ENCODE measurements at places on chromosomes 3 and 15.

DNA sequence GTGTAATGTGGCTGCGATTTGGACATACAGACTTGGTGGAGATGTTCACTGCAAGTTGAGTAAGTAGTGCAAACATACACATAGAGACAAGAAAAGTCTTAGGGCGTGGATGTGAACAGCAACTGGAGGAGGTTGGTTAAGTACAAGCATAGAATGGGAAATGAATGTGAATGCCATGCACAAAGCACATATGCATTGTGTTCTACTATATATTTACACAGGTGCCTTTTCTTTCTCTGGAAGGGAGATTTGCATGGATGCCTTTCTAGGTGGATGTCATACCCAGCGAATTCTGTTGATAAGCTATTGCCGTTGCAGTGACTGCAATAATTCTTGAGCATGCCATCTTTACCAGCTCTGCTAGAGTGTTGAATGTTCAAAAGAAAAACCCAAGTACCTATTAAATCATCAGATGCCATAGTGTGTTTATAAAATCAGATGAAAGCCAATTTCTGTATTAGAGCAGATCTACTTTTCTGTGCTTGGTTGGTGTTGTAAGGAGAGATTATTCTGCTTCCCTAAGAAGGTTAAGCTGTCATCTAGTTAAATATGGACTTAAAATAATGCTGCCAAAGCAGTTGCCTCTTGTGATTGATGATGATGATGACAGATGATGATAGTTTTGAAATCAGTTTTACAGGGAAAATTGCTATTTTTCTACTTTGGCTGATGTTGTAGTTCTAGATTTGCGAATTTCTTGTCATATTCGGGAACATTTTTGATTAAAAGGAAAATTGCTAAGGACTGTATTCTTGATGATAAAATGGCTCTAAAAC is 148.4 kb downstream of the CNTN4 start:
- no peak for DNase-seq

DNA sequence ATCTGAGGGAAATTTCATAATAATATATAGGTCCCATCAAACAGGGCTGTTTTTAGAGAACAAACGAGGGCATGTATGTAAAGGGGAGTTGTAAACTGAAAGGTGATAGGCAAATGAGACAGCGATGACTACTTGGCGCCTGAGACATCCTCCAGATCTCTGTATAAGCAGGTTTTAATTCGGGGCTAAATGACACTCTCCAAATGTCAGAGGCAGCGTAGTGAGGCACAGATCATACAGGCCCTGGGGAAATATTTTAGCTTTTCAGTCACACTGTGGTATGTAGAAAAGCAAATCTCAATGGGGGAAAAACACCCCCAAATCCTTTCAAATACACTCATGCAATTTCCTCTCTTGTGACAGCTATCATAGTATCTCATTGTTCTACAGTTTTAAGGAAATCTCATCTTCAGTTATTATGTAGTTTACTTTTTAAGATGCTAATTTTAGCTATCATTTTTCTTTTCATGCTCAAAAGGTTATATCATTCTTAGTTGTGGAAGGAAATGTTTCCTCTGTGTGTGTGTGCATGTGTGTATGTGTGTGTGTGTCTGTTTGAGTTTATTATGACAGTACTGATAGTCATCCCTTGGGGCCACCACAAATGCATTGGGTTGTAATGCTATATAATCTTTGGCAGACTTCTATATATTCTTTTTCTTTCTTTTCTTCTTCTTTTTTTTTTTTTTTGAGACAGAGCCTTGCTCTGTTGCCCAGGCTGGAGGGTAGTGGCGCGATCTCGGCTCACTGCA is 1.1 kb downstream of the TPRG1 start:
- no peak for DNase-seq

- DNase-seq, result no peak
Measured at GRCh38 chr3:63580151-63580550, 72.3 kb upstream of the SNTN start.

DNA sequence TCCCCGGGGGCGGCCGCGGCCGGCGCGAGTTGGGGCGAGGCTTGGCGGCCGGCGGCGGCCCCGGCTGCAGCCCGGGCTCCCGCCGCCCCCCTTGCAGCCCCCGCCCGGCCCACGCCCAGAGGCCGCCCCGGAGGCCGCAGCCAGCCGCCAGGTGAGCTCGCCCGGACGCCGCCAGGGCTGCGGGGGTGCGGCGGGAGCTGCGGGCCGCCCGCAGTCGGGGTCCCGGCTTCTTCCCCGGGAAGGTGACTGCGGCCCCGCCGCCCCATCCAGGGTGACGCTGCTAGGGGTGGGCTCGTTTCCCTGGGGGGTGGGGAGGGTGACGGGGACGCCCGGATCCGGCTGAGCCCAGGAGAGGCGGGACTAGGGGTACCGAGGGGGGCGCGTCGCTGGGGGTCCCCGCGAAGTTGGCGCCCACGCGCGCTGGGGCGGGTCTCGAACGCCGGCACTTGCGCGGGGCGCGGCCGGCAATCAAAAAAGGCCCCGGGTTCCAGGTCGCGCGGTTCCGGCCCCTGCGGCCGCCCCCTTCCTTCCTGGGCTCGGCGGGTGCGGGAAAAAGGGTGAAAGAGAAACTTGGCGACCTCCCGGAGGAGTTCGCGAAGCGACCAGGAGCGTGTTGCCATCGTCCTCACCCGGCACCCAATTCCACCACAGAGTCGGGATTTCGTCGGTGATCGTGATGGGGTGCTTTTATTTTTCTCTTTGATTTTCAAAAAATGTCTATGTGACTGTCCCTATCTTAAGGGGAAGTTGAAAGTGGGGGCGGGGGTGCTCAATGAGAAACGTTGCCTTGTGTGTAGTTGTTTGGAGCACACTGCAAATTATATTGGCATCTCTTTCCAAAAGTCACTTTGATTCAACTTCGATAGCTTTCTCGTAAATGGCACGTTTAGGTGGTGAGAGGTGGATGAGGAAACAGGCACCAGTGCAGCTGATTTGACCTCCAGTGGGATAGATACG is 619 bp downstream of the ATXN7 start:
- peak; percentile 44 for DNase-seq

- no peak for DNase-seq
Measured at GRCh38 chr3:152430223-152431002, 161.7 kb downstream of the MBNL1 start.

GRCh38 chr15:31078471-31078870 is 23.1 kb downstream of the TRPM1 start:
- no peak for DNase-seq

DNA sequence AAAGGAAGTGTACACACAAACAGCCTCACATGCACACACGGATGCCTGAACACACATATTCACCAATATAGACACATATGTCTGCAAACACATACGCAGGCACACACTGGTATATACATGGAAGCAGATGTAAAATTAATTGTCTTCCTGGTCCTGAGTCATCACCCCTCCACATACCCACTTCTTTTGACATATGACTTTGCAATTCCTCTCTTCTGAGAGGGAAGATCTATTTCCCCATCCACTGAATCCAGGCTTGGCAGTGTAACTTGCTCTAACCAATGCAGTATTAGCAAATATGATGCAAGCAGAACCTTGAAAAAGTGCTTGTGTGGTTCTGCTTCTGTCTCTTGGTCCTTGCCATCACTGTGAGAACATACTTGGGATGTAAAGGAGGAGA is 76.8 kb upstream of the HRH1 start:
- no peak for DNase-seq

DNA sequence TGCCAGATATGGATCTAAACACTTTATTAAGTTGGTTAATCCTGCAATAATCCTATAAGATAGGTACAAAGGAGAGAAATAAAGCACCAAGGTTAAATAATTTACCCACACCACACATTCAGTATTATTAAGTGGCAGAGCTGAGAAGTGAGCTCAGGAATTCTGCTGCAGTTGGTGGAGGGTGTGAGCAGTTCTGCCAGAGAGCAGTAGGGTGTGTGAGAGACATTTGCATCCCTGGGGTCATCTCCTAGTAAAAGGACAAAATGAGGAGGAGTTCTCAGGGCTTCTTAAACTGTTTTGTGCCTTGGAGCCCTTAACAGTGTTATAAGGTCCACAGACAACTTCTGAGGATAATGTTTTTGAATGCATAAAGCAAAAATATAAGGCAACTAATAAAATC is 484.5 kb downstream of the TAFA4 start:
- no peak for DNase-seq

DNA sequence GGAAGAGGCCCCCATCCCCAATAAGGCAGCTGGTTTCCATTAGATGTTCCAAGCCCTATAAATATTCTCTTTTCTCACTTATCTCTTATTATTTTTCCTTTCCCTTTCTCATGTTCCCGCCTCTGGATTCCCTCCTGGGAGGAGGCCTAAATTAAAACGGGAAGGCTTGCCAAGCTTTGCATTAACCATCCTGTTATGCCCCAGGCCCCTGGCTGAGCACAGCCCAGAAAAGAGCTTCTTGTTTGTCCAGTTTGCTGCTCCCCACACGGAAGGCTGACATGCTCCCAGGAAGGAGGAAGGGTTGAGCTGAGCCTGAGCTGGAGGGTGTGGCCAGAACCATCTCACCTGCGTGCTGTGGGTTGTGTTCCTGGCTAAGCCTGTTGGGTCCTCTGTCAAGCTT is 63.1 kb upstream of the BOC start:
- no peak for DNase-seq

DNA sequence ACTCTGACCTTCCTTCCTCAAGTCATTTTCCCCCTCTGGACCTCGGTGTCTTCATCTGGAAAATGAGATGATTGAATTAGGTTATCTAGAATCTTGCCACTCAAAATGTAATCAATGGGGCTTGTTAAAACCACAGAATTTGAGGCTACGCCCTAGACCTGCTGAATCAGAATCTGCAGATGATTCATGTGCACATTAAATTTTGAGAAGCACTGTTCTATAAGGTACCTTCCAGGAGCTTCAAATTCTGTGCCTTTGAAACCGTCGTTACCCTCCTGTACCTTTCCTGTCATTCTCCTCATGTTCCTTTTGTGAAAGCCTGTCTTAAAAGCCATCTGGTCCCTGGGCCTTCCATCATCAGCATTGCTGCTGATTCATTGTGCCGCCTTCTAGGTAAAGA is 172.4 kb upstream of the TOPAZ1 start:
- no peak for DNase-seq

- peak; percentile 63 for DNase-seq
Measured at GRCh38 chr3:123559040-123559861, 25.6 kb downstream of the HACD2 start.

- no peak for DNase-seq
Measured at GRCh38 chr3:176873261-176873660, 324.0 kb downstream of the TBL1XR1 start.

DNA sequence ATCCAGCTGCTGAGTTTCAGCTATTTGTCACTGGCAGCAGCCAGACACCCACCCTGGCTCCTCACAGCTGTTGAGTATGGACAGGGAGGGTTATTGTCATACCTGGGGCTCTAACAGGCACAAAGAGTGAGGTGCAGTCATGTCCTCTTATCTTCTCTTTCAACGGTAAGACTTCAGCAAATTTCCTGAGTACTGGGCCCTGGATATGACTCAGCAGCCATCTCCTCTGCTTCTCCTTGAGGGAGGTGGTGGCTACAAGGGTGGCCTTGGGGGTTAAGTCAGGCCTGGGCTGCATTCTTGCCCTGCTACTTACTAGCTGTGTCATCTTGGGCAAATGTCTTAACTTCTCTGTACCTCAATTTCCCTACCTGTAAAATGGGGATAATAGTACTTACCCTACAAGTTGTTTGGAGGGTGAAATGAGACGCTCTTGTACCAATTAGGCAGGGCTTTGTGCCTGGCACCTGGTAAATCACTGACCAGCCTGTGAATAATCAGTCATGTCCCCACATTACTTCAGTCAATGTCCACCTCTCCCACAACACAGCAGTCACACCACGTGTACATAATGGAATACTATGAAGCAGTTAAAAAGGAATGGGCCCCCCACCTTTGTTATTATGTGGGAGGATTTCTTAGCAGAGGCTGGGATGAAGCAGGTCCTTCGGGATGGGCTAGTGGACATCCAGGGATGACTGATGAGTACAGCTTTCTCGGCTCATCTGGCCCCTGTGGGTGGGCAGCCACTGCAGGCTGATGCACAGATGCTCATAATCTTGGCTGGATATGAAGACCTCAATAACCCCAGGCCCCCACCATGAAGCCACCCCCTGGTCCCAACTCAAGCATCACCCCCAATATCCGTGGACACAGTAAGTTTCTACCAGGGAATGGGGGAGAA is 528.8 kb downstream of the SHQ1 start:
- no peak for DNase-seq

DNA sequence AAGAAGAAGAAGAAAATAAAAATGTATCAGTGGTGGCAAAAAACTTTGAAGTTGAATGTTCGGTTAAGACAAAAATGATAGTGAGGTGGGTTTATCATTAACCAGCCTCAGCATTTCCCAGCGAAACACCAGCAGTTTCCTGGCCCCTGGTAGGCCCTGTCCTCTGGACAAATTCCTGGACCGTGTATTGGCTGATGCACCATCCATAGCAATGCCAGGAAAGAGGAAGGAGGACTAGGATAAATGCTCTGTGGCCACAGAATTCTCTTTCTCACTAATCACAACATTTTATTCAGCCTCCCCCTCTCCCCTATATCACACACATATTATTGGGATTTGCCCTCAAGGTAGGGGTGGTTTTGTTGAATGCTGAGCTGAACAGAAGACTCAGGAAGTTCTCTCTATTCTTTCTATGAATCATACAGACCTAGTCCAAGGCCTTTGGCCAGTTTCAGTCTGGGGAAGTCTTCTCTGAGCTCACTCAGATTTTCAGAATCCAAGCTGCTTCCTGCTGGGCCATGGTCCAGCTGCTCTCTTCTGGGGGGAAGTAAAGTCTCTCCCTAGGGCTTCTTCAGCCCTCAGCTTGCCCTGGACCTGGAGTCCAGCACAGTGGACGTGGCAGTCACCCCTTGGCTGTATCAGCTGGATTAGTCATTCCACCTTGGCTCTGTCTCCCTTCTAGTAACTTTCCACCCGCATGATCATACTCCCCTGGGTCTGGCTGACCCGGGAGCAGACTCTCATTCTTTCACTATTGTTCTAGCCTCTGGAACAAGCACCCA is 27.6 kb downstream of the SLC28A1 start:
- DNase-seq, result no peak

DNA sequence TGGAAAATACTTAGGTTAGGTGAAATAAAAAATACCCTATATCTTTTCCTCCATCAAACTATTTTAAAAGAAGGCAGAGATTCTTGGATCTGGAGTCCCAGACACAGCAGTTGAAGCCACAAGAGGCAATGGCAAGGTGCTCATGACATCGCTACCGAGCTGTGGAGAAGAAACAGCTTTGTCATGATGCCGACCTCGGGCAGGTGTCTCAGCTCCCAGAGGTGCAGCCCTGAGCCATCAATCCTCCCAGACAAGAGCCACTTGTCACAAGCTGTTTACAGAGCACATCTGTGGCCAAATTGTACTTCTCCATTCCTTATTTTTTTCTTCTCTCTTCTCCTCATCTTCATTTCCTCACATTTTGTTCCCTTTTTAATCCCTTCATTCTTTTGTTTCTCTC is 50.8 kb downstream of the GPR176 start:
- DNase-seq, result no peak
